ENCODE measurements at places on chromosomes 2 and 18.
A peak's percentile ranks its signal among the peaks of the same experiment; 100 is the strongest.

- DNase-seq: peak; percentile 51
Observed at GRCh38 chr18:54357082-54357659, 487 bp downstream of the STARD6 start.

GRCh38 chr2:45874344-45874743, 222.9 kb downstream of the PRKCE start:
- no peak for DNase-seq

DNA sequence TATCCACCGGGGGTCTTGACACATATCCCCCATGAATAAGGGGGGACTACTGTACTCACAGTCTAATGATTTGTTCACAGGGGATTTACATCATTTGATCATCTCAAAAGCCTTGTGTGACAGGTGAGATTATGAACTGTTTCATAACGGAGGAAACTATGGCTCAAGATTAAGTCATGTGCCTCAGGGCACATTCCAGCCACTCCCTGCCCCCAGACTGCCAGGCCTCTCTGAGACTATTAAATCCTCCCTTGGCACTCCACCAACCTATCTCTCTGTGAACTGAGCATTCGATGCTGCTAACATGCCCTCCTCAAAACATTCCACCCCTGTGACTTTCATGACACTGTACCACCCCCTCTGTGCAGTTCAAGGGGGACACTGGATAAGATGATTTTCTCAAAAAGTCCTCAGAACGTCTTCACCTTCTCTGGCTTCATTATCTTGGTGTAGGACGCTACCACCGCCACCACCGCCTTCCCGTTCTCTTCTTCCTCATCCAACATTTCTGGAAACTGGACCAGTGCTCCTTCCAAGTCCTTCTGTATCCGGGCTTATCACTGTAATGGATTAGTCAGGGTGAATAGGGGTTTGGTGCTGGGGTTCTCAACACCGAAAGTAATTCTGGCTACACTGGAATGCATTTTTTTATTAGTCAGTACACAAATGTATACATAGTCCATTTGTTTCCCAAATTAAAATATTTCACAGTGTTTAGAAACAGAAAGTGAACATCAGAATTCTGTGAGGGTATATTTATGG, 169.6 kb downstream of the KCNS3 start:
- DNase-seq: no peak

- peak; percentile 79 for DNase-seq
Observed at GRCh38 chr2:56009758-56010458, 86.3 kb upstream of the EFEMP1 start.

DNA sequence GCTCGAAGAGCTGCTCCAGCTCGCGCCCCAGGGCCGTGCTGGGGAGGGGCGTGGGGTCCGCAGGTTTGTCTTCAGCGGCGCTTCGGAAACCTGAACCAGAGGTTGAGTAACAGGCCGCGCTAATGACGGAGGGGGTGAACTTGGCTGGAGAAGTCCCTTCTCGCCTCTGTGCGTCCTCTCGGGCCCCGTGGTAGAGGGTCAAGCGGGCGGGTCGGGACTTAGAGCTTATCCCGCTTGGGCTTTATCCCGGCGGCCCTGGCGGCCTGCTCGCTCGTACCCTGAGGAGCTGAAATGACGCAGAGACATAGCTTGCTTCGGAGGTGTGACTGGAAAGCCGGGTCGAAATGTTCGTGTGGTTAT, 479 bp downstream of the RNMT start:
- no peak for DNase-seq

- DNase-seq: no peak
Observed at GRCh38 chr2:6370753-6371551, 494.8 kb downstream of the CMPK2 start.

GRCh38 chr18:9417073-9417851, 58.1 kb upstream of the RALBP1 start:
- DNase-seq: no peak

GRCh38 chr2:11750422-11750821, 4.0 kb downstream of the LPIN1 start:
- no peak for DNase-seq

DNA sequence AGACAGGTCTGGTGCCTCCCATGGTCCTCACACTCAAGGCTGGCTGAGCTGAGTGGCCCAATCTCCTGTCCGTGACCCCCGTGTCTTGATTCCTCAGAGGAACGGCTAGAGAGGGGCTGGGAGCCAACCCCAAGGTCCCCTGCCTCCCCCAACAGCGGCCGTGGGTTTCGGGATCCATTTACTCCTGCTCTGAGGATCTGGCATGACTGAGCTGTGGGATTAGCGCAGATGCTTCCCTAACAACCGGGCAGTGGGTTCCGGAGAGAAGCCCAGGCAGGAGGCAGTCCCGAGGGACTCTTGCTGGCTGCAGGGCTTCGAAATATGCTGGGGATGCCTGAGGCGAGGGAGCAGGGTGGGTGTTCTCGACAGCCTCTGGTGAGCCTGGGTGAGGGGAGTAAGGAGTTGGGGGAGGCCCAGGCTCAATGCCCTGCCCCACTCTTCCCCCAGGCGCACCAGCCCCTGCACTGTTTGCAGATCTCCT, 18.9 kb downstream of the GPR35 start:
- no peak for DNase-seq

DNA sequence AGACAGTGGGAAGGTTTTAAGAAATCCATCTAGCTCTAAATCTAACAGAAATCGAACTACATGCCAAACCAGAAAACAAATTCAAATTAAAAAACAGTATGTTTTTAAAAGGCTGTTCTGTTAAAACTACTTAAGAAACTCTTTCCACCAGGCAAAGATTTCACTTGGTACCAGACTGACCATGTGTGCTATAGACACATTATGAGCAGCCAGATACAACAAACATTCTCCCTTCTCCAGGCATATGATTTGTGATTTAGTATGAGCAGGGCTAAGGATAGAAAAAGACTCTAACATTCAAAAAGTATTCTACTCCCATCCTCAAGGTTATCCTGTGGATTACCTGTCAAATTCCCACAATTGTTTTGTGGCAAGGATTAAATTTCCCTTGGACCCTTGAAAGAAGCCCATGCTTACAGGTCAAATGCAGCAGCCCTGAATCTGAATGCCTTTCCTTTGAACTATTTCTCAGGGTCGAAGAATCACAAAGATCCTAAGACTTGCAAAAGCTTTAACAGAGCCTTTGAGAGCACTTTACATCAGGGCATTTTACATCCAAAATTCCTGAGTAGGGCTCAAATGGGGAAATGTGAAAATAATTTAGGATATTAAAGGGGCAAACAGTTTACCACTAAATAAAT, 42.5 kb upstream of the TTC32 start:
- DNase-seq: no peak

- no peak for DNase-seq
Observed at GRCh38 chr18:25895518-25895917, 194.9 kb downstream of the SS18 start.

DNA sequence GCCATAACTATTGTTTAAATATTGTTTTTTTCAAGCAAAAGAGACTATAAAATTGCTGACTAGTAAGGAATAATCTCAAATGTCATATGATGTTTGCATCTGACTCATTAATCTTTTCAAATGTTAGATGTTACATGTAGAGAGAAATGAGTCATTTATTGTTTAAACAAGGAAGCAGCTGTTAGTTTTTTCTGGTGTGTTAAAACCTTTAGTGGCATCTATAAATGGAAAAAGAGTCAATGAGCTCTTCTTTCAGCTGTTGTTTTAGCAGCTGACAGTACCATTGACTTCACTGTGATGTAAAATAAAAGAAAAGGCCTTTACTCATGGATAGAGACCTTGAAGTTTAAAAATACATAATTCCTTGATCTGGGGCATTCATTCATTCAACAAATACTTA, 1.8 kb upstream of the KLHL41 start:
- peak; percentile 52 for DNase-seq

DNA sequence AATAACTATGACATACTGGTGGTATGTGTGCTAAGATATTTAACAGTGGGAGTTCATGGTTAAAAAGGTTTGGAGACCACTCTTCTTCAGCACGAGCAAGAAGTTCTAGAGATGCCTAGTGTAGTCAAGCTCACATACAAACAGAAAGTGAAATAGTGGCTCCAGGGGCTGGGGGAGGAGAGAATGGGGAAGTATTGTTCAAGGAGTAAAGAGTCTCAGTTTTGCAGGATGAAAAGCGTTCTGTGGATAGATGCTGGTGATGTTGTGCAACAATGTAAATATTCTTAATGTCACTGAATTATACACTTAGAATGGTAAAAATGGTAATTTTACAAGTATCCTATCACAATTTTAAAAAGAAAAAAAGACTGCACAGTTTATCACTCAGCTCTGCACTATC, 29.0 kb upstream of the EPAS1 start:
- DNase-seq: no peak

GRCh38 chr2:230777721-230778120, 65.1 kb downstream of the CAB39 start:
- DNase-seq: no peak

DNA sequence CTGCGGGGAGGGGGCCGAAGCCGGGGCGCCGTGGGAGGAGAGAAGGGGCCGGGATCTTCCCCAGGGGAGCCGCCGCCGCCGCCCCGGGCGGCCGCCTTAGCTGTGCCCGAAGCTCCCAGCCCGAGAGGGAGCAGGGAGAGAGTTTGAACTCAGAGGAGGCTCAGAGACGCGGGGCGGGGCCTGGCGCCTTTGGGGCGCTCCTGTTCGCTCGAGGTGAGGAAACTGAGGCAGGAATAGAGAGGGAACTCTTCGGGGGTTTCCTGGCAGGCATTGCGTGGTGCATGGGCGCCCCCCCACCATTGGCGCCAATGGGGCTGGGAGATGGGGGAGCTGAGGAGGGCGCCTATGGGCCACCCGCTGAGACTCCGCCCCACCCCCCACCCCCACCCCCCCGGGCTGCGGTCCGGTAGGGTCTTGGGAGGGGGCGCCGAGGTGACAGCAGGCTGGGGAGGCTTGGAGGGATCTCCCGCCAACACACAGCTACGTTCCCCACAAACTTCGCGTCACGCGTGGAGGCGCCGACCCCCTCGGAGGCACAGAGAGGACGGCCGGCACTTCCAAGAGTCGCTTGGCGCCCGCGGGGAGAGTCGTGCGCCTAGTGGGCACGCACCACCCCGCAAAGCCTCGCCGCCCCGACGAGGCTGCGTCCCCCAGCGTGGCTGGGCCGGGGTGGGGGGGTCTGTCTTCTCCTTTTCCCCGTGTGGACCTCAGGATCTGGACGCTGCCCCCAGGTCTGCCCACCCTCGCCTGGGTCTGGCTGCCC, 680 bp downstream of the CTDSP1 start:
- no peak for DNase-seq

DNA sequence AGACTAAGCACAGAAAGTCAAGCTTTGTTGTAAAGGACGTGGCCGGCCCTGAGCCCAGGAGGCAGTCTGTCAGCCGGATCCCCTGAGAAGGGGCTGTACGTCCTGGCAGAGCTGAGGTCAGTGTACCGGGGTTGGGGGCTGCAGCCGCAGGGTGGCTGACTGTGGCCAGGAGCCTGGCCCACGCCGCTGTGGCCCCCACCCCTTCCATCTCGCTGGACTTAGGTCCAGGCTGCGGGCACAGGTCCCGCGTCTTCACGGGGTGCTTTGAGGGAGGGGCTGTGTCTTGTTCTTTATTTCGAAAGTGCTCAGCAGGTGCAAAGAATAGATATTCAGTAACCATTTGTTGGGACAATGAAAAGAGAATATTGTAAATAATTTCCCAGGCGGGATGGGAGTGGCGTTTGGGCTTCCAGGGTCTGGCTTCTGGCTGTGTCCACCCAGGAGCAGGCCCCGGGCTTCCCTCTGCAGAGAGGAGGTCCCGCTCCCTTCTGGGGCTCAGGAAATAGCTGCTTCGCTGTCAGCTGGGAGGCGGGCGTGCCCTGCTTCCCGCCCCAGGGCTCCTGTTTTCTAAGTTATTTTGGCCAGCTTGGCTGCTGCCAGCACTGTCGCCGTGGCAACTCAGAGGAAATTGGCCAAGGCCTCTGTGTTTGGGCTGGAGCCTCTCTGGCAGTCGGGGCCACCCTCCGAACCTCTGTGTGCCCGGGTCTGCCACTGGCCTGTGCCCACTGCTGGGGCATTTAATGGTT, 7.4 kb downstream of the NFATC1 start:
- DNase-seq: peak; percentile 71

- DNase-seq: no peak
Observed at GRCh38 chr18:64019922-64020756, 50.3 kb downstream of the SERPINB8 start.

DNA sequence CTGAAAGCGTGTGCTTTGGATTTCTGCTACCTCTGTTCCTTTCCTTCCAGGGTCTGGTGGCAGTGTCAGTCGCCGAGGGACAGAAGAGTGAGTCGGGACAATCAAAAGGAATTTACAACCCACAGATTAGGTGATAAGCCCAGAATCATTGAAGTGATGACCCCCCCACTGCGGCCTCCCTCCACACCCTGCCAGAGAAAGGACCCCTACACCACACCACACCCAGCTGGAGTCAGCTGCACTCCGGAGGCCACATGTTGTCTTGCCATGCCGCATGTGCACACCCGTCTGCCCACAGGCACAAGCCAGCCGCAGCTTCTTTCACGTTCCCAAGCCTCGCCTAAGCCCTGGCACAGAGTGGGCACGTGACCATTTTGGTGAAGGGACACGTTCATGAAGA, 366.8 kb upstream of the SALL3 start:
- no peak for DNase-seq

DNA sequence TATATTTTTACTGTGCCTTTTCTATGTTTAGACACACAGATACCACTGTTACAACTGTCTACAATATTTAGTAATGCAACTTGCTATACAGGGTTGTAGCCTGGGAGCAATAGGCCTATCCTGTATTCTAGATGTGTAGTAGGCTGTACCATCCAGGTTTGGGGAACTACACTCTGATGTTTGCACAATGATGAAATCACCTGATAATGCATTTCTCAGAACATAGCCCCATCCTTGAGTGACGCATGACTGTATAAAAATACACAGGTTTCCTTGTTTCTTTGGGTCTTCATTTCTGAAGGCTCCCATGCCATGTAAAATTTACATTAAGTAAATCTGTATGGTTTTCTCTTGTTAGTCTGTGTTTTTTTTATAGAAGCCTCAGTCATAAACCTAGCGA, 270.9 kb upstream of the SKOR2 start:
- no peak for DNase-seq

DNA sequence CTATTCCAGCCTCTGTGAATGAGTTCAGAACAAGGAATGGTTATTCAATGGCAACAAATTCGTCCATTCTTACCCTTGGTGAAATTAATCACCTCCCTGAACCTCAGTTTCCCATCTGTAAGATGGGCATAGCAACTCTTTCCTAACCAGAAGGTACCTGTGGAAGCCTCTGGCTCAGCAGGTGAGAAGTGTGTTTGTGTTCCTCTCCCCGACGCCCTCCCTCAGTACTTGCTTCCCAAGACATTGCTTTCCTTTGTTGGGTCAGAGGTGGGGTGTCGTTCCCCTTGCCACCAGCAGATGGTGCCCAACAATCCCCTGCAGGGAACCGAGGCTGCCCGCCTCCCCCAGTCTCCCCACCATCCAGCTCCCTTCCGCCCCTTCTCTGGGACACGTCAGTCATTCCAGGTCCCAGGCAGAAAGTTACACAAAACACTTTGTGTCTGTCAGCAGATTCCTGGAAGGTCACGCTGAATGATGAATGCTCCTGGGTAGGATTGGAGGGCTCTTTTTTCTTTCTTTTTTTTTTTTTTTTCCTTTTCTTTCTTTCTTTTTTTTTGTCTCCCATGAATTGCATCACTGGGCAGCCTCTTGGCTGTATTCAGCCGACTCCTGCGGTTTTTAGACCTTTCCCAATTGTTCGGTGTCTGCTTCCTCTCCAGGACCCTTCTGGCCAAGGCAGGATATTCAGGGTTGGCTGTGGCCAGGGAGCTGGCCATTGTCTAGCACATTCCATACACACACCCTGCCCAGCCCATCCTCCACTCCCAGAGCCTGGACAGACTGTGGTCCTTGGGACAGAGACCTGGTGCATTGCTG, 117.3 kb downstream of the LPIN1 start:
- DNase-seq: peak; percentile 75

GRCh38 chr2:175007510-175007909, 2.3 kb upstream of the CHN1 start:
- DNase-seq: no peak

- DNase-seq: no peak
Observed at GRCh38 chr18:69961718-69962117, 14.0 kb upstream of the CD226 start.
